HCT116 (cell line): ENCODE measurements at places on chromosomes 4 and X. TPM values are rescaled to one million over a fixed set of nuclear protein-coding genes. Genes with fewer than 3 reads are reported as not detected.

DNA sequence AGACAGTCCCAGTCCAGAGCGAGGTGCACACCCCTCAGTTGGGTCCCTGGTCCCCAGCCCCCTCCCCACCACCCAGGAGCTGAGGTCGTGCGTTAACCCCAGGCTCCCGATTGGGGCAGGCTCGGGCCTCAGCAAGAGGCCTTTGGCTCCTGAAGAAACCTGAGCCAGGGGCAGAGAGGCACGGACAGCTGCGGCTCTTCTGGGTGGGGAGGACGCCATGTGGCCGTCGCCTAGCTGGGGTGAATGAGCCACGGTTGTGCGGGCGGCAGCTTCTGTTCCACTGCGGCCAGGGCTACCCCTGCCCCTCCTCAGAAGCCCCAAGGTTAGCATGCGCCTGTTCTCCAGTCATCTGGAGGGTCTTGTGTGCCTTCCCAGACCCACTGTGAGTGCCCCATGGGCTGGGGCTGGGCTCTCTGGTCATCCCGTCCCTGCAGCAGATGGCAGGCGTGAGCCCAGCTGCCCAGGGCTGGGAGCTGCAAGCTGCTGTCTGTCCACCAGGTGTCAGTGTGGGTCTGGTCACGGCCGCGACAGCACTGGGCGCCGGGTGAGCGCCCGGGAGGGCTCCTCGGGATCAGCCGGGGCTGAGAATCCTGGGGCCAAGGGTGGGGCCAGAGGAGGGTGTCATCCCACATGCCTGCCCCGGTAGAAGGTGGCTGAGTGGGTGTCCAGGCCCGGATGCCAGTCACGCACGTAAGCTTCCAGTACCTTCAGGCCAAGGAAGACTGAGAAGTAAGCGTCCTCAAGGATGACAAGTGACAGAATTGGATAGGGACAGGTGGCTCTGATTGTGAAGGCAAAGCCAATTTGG, 21.9 kb downstream of the ATP2B3 start:
- peak; percentile 24 for DNase-seq

- no peak for DNase-seq
These were observed 26.1 kb upstream of the IGFBP7 start for GRCh38 chr4:57136281-57136680.

DNA sequence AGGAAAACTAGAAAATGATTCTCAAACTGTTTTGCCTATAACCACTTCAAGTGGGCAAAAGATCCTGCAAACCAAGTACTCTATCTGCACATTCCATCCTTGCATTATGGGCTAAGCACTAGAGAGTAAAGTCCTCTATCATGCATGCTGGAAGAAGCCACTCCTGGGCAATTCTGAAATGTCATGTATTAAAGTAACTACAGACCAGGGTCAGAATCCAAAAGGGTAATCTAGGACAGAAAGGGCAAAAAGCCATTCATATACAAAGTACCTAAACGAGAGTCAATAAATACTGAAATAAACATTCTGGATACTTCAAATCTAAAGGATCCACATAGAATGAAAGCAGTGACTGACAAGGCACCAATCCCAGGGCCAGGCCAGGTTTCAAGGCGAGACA, 1.0 kb downstream of the SNX12 start:
- no peak for DNase-seq

Gene TMEM128
- 19.5 TPM for total RNA-seq

DNA sequence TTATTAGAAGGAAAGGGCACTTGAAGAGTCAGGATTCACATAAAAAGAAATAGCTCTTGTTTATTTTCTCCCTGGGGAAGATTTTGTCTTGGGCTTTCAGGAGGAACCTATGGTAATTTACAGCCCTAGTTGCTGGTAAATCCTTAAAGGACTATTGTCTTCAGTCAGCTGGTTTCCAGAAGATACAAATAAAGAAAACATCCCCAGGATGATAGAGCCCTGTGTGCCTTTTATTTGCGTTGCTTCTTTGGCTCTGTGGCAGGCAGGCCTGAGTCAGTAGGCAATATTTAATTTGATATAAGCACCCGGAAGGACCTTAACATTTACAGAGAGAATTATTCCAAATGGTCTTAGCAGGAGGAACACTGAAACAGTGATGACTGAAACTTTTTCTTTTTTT, 131.0 kb upstream of the SLC34A2 start:
- no peak for DNase-seq

DNA sequence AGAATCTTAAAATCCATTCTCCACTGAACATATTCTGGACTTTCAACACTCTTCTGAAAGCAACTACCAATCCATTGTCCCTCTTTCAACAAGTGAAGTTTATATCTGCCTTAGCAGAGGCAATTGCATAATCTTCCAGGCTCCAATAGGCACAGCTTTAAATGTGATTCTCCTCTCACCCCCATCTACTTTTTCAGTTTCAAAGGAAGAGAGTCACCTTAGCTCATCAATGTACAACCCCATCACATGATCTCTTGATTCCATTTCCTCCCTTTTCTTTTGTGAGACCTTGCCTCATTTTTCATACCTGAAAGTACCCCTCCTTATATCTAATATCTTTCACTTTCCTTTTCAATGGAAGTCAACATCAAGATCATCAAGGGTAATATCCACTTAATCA, 921.7 kb upstream of the EPHA5 start:
- DNase-seq, result no peak

- no peak for DNase-seq
These were observed 117.2 kb downstream of the TBC1D19 start for GRCh38 chr4:26701095-26701494.

GRCh38 chr4:90317785-90318184, 190.6 kb downstream of the CCSER1 start:
- peak; percentile 86 for DNase-seq
